ENCODE measurements at places on chromosomes 1 and 21.

DNA sequence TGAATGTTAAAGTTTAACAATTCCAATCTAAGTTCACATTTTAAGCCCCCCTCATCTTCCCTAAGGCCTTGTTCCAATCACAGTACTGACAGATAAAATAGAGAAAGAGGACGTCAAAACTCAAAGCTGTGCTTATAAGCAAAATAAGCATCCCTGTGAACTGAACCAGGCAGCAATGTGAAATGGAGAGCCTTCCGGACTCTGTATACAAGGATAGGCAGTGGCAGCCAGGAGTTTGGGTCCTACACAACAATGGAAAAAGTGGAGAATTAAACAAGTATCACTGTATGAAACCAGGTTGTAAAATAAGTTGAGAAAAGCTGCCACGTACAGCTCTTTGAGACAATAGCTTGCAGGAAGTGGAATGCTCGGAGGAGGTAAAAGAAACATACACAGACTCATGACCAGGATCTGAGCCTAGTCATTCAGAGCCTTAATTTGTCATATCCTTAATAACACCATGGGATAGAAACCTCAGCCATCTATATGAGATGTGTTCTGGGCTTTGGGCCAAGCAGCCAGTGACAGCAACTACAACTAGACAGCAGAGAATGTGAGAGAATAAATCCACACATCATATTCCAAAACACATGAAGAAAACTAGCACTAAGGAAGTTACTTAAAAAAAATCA is 55.2 kb upstream of the PALMD start:
- DNase-seq = no peak

DNA sequence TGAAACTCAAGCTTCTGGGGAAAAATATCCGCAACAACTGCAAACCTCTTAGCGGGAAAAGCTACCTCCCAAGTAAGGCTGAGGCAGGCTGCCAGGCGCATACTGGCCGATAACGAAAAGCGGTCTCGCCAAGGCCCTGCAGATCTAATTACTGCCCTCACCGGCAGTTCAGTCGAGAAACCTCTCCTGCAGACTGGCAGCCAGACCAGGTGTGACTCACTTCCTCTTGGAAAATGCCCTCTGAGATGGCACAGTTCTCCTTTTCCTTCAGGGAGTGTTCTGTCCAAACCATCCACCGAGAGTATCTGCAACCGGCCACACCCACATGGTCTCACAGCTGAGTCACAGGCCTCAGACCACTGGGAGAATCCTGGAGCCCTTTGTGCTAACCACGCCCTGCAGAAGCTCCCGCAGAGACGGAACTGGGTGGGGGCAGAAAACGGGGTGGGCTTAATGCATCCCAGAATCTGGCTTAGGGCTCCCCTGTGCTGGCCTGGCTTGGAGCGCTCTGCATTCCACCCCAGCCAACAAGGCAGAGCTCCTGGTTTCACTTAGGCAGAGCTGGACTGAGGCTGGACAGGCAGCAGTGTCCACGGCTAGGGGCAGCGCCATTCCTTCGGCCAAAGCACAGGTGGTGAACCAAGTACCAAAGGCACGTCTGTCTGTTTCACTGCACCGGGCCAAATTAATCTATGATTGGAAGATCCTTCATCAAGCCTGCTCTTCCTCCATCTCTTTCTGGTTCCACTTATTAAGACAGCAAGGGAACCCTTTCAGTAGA is 1.2 kb downstream of the S100A10 start:
- DNase-seq = peak; percentile 61

- no peak for DNase-seq
These were observed 26.9 kb downstream of the INAVA start for GRCh38 chr1:200921571-200922110.

GRCh38 chr1:241645199-241645598 is 5.0 kb upstream of the CHML start:
- DNase-seq = no peak

DNA sequence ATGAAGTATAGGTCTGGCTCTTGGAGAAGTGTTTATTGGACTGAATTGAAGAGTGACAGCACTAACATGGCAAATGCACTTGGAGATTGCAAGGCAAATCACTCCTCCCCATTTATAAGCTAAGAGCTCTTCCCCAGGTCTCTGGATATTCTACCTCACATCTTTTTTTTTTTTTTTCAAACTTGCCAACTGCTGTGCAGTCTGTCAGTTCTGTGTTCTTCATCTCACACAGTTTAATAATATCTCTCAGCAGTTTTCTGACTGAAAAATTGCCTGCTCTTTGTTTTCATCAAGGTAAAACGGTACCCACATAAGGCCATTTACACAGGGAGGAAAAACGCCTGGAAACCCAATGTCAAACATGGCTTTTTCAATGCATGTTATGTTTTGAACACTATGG is 186.1 kb upstream of the B3GALT2 start:
- DNase-seq = no peak

DNA sequence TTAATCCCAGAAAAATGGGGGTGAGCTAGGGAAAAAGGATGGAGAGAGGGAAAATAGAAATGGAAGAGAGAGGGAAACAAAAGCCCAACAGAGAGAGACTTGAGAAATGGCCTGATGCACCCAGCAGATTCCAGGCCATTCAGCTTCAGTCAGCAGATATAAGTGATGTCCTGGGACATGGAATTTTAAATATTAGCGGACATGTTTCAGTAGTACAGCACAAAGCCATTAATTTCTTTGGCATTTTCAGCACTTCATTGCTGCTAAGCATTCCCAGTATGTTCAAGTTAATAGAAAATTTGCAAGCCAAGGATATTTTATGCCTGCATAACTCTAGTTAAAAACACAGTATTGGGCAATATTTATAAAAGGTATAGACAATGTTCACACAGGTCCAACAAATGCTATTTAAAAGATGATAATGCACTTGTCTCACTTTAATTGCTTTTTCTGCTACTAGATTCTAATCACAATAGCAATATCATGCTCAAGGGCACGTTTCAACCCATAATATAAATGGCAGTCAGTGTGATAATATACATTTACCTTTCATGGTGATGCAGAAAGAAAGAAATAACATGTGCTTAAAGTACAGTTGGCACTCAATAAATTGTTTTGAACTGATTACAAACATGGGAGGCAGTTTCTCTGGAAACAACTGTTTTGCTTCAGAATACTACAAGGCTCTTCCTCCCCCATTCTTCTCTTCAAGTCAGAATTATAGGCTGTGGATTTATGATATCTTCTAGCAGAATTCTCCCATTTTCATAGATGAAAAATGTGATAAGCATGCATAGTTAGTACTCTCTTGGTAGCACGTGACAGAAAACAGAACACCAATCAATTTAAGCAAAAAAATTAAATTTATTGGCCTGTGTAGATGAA is 108.1 kb upstream of the MAGI3 start:
- no peak for DNase-seq

- no peak for DNase-seq
These were observed 10.8 kb upstream of the CACYBP start for GRCh38 chr1:174988986-174989385.

DNA sequence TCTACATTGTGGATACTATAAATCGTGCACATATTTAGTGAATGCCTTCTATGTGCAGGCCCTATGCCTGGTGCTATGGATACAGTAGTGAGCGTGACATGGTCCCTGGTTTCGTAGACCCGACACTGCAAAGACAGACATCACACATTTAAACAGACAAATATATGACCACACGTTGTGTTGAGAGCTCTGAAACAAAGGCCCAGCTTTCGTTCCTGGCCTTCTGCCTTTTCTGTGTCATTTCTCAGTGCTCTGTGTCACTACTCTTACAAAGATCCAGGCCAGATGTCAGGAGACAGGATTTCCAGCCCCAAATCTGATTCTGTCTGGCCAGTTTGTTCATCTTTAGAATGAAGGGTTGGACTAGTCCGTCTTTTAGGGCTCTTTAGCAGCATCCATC is 19.3 kb upstream of the TRABD2B start:
- no peak for DNase-seq

- DNase-seq = no peak
These were observed 22.8 kb upstream of the TSPEAR start for GRCh38 chr21:44734026-44734745.

GRCh38 chr1:106975944-106976343 is 80.5 kb upstream of the PRMT6 start:
- DNase-seq = peak; percentile 19

- peak; percentile 74 for DNase-seq
These were observed 1.2 kb downstream of the PIK3C2B start for GRCh38 chr1:204493145-204493983.

GRCh38 chr21:34761758-34762330 is 93.0 kb downstream of the CLIC6 start:
- no peak for DNase-seq

- DNase-seq = no peak
These were observed 317.9 kb downstream of the LTN1 start for GRCh38 chr21:28674763-28675162.

DNA sequence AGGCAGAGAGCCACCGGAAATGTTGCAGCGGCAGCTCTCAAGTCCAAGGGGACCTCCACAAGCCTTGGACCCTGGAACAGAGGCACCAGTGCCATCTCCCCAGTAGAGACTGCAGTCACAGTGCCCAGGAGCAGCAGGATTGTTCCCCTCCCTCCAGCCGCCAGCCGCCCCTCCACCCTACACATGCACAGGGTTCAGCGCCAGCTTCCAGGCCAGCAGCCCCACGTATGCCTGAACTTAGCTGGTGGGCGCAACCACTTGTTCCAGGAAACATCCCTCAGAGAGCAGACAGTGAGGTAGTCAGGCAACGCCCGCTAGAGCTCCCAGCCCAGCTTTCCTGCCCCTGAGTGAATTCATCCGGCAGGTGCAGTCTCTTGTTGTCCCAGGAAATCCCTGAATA is 1098.1 kb upstream of the NCAM2 start:
- DNase-seq = no peak

DNA sequence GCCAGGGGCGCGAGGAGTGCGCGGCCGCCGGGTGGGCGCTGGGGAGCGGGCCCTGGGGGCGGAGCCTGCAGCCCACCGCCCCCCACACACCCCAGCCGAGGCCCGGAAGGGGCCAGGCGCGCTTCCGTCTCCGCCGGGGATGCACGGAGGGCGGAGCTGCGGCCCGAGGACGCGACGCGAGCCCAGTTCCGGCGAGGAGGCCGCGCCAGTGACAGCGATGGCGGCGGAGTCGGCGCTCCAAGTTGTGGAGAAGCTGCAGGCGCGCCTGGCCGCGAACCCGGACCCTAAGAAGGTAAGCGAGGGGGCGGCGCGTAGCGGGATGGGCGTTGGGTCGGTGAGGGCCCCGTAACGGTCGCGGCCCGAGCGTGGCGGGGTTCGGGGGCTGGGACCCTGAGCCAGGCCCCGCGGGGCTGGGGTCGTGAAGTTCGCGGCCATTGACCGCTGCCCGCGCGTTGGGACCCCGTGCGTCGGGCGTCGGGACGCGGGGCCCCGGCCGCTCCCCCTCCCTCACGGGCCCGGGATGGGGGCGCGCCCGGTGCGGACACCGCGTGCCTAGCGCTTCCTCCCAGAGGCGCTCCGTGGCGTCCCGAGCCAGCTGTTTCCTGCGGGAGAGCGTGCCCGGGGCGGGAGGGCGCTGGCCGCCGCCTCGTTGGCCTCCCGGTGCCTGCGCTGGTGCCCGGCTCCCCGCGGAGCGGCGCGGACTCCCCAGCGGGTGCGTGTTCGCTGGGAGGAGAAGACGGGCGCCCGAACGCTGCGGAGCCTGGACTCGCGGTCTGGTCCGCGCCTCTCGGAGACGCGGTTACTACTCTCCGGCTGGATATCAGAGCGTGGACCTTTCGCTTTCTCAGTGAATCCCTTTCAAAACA is at the start of gene ELOA:
TSS of gene ELOA (plus strand) at position 185 of the 866 bp plus-strand sequence. CDS start at position 218, 33 bp downstream.
- peak; percentile 99 for DNase-seq

GRCh38 chr1:53892911-53893310 is 1.1 kb upstream of the DIO1 start:
- no peak for DNase-seq

GRCh38 chr1:229295745-229296144 is 24.8 kb downstream of the RAB4A start:
- no peak for DNase-seq

- DNase-seq = peak; percentile 42
These were observed 788 bp upstream of the TXNIP start for GRCh38 chr1:145997016-145997717.

DNA sequence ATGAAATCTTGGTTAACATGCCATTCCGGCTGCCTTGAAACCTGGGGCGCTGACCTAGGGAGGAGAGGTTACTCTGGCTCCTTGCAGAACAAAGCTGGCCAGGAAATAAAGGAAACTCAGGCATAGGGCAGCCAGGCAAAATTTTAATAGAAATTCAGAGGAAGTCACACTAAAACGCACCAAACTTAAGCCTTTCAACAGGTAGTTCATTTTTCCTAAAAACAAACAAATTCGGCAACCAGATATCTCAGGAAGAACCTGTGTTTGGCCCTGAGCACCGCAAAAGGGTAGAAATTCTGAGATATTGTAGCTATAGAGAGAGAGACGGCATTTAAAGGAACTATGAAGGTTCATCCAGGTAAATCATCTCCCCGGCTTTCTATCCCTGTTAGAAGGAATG is 13.1 kb downstream of the LYST start:
- no peak for DNase-seq

DNA sequence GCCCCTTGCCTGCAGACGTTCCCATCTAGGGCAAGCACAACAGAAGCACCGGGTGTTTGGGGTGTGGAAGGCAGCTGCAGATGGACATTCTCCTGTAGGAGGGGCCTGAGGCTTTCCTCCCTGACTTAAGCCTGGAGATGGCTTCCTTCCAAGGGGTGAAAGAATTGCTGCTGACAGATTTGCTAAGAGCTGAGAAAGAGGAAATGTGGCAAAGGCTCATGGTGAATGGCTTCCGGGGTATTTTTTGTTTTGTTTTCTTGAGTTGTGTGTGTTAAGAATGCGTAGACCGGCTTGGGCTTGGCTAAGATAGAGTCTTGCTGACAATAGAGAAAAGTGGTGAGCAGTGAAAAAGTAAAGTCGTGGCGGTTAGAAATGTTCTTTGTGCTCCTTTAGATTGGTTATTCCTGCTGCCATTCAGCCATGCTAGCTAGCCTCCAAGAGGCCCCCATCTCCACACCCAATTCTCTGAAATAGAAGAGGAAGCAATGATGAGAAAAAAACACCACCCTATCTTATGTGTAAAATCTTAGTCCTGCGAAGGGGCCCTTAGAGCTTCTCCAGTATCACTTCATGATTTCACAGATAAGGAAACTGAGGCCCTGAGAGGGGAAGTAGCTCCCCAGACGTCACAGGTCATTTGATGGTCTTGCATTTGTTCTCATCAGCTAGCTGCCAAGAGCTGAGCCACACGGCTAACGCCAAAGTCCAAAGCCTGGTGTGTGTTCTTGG is 36.9 kb downstream of the EIF2D start:
- DNase-seq = no peak

DNA sequence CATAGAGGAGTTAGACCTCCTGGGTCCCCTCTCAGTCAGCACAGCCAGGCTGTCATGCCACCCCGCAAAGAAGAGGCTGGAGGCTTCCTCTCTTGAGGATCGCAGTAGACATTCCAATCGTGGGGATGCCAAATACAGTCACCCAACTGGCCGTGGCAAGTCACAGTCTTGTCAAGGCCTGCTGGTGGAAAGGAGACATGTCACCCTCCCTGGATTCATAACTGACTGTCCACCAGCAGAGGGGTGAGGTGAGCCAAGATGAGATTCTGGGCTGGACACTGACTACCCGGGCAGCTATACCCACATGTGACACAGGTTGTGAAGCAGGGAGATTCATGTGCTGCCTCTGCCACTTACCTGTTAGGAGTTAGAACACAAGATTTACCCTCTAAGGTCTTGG is 123.5 kb upstream of the NGF start:
- no peak for DNase-seq

- no peak for DNase-seq
These were observed 255.5 kb upstream of the SGIP1 start for GRCh38 chr1:66278260-66279021.

Measured in iPS-NIHi11 (cell line).